ENCODE measurements at places on chromosomes 6 and 20. TPM values are rescaled to one million over a fixed set of nuclear protein-coding genes. Genes with fewer than 3 reads are reported as not detected.

GRCh38 chr6:158591134-158591809 is 31.4 kb downstream of the TMEM181 start:
- H3K36me3 ChIP-seq: peaks cover 46% of the 10 kb centered on the region
- no peak overlapping the region for H3K27ac ChIP-seq
- H3K4me1 ChIP-seq: no peaks in the 10 kb centered on the region

GRCh38 chr6:135251498-135252441 is 70.7 kb downstream of the MYB start:
- no peaks in the 10 kb centered on the region for H3K36me3 ChIP-seq
- peaks cover 14% of the 10 kb centered on the region for H3K4me1 ChIP-seq
- no peak for DNase-seq
- no peak overlapping the region for H3K4me3 ChIP-seq
- H3K27me3 ChIP-seq: no peaks in the 10 kb centered on the region
- no peak overlapping the region for H3K27ac ChIP-seq

DNA sequence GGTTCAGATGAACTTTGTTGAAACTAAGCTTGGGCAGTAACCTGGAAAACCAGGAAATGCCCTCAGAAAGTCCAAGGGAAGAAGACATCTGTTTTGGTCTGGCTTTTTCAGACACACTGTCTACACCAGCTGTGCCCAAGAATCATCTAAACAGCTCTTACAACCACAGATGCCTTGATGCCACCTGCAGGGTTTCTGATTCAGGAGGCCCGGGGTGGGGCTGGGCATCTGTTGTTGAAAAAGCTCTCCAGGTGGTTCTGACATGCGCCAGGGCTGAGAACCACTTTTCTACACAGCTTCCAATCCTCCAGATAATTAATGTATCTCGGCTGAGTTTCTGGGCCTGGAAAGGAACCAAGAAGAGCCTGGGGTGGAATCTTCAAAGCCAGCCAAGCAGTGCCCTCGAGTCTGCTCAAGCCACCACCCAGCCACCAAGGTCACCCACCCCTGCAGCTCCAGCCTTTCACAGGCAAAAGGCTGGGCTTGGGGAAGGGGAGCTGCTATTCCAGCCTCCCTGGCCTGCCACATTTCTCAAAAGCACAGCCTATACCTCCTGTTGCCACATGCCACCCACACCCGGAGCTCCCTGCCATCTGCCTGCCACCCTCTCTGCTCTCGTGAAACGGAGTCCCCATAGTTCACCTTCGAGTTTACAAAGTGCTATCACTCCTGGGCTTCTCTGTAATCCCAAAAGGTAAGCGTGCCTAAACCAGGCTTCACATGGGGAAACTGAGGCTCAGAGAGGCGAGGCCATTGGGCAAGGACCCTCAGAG is 9.4 kb downstream of the MDGA1 start:
- peaks cover 6% of the 10 kb centered on the region for H3K27me3 ChIP-seq
- peaks cover 5% of the 10 kb centered on the region for H3K4me1 ChIP-seq

- no peaks in the 10 kb centered on the region for H3K27me3 ChIP-seq
- H3K4me3 ChIP-seq: no peak overlapping the region
- no peaks in the 10 kb centered on the region for H3K36me3 ChIP-seq
- no peak overlapping the region for H3K27ac ChIP-seq
Observed at GRCh38 chr6:126805861-126806260, 312.6 kb upstream of the RSPO3 start.

GRCh38 chr6:28251661-28252008 is 434 bp downstream of the ZKSCAN4 start:
- H3K4me3 ChIP-seq: peak overlapping the region; percentile 94
- H3K36me3 ChIP-seq: peaks cover 11% of the 10 kb centered on the region
- no peak for DNase-seq
- H3K27ac ChIP-seq: no peak overlapping the region

GRCh38 chr6:31681135-31681671 is 336 bp upstream of the LY6G5C start:
- no peaks in the 10 kb centered on the region for H3K27me3 ChIP-seq
- H3K27ac ChIP-seq: no peak overlapping the region
- peaks cover 19% of the 10 kb centered on the region for H3K4me1 ChIP-seq

- H3K36me3 ChIP-seq: no peaks in the 10 kb centered on the region
- no peaks in the 10 kb centered on the region for H3K4me1 ChIP-seq
- no peak for DNase-seq
- H3K27ac ChIP-seq: no peak overlapping the region
- peaks cover 73% of the 10 kb centered on the region for H3K27me3 ChIP-seq
- H3K4me3 ChIP-seq: no peak overlapping the region
Observed at GRCh38 chr6:10395704-10396546, 18.9 kb downstream of the TFAP2A start.

GRCh38 chr20:24095756-24096155 is 107.2 kb upstream of the GGTLC1 start:
- peaks cover 3% of the 10 kb centered on the region for H3K27me3 ChIP-seq
- no peaks in the 10 kb centered on the region for H3K36me3 ChIP-seq
- no peaks in the 10 kb centered on the region for H3K4me1 ChIP-seq
- no peak overlapping the region for H3K27ac ChIP-seq
- no peak for DNase-seq

- no peaks in the 10 kb centered on the region for H3K4me1 ChIP-seq
- H3K27me3 ChIP-seq: no peaks in the 10 kb centered on the region
- H3K27ac ChIP-seq: no peak overlapping the region
- no peak overlapping the region for H3K4me3 ChIP-seq
Observed at GRCh38 chr20:16299897-16300296, 273.4 kb downstream of the KIF16B start.

GRCh38 chr6:108453601-108454185 is 107.0 kb upstream of the FOXO3 start:
- no peaks in the 10 kb centered on the region for H3K27me3 ChIP-seq
- no peak overlapping the region for H3K27ac ChIP-seq
- peak; percentile 35 for DNase-seq
- peaks cover 8% of the 10 kb centered on the region for H3K4me1 ChIP-seq
- H3K36me3 ChIP-seq: no peaks in the 10 kb centered on the region
- no peak overlapping the region for H3K4me3 ChIP-seq

DNA sequence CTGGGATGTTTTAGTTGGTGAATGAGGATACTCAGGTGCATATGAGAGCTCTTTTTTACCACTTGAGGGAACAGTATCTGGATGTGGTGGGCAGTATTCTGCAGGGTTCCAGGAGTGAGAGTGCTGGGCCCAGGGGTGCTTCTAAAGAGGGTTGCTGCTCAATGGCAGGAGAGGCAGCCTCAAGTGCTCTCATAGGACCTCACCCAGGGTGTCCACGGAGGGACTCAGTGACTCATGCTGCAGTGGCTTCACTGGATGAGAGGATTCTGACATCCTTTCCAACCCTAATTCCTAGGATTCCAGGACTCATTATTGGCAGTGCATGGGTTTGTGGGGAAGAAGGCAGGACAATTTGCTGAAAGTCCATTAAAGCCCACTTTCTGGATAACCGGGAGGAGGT is 176.6 kb upstream of the FERMT1 start:
- DNase-seq: no peak
- H3K27ac ChIP-seq: no peak overlapping the region
- no peak overlapping the region for H3K4me3 ChIP-seq
- H3K36me3 ChIP-seq: no peaks in the 10 kb centered on the region
- no peaks in the 10 kb centered on the region for H3K27me3 ChIP-seq

DNA sequence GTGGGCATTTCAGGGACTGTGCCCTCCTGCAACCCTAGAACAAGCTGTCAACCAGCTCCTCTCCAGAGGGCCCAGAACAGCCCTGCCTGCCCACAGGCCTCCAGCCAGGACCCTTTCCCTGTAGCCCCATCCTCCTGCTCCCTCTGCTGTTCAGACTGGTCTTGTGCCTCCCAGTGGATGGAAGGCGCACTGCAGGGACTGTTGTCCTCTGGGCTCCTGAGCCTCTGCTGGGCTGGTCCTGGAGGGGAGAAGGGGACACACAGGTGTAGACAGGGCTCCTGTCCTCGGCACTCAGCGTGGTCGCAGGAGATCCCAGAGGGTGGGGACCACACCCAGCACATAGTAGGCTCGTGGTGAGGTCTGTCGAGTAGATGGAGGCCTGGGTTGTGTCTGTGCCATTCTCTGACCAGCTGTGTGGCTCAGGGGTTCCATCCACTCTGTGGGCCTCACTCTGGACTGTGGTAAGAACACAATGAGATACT is 11.5 kb downstream of the ITPR3 start:
- peak overlapping the region; percentile 55 for H3K4me3 ChIP-seq
- H3K36me3 ChIP-seq: no peaks in the 10 kb centered on the region
- no peaks in the 10 kb centered on the region for H3K27me3 ChIP-seq
- peaks cover 39% of the 10 kb centered on the region for H3K4me1 ChIP-seq
- peak; percentile 66 for DNase-seq

DNA sequence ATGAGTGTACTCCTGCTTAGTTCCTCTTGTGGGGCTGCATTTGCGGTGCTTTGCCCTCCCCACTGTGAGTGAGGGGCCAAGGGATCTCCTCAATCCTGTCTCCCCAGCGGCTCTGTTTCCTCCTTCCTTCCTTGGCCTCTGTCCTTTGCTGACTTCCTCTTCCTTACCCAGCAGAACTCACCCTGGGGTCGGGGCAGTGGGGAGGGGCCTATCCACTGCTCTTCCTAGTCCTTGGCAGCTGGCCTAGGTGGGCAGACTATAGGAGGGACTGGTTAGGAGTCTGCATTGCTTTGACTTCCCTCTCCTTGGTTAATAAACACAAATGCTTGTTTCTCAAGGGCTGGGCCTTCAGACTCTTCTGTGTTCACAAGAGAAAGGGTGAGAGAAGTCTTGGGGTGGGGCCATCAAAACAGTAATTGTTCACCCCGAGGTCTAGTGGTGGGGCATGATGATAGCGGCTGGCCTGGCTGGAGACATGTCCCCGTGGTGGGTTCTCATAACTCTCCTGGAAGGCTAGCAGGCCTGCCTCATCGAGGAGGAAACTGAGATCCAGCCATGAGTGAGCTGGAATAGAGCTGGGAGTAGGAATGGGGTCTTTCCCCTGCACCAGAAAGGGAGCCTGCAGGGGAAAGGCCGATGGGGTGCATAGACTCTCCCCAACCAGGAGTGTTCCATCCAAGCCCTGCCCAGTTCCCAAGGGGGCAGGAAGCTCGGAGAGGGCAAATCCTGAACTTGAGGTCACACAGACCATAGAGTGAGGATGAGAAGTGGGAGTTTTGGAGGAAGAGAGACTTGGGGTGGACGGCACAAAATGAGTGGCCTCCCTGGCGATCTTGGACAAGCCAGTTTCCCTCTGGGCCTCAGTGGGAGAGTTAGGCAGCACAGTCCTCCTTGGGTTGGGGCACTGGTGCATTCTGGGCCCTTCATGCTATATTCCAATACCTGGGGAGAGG is 12.7 kb downstream of the FAM110A start:
- no peak overlapping the region for H3K4me3 ChIP-seq
- peak overlapping the region; percentile 80 for H3K27ac ChIP-seq
- H3K36me3 ChIP-seq: no peaks in the 10 kb centered on the region
- H3K4me1 ChIP-seq: peaks cover 57% of the 10 kb centered on the region
- H3K27me3 ChIP-seq: peaks cover 10% of the 10 kb centered on the region

- H3K36me3 ChIP-seq: no peaks in the 10 kb centered on the region
- no peak overlapping the region for H3K27ac ChIP-seq
- no peaks in the 10 kb centered on the region for H3K27me3 ChIP-seq
- H3K4me1 ChIP-seq: no peaks in the 10 kb centered on the region
- peak; percentile 72 for DNase-seq
Observed at GRCh38 chr20:33653218-33653899, 8.8 kb upstream of the C20orf144 start.

GRCh38 chr20:49965781-49966305 is 16.9 kb upstream of the SNAI1 start:
- no peaks in the 10 kb centered on the region for H3K27me3 ChIP-seq
- no peak overlapping the region for H3K4me3 ChIP-seq
- H3K4me1 ChIP-seq: no peaks in the 10 kb centered on the region
- peaks cover 2% of the 10 kb centered on the region for H3K36me3 ChIP-seq
- DNase-seq: no peak

GRCh38 chr20:2108987-2109386 is 7.4 kb downstream of the STK35 start:
- no peak for DNase-seq
- peaks cover 17% of the 10 kb centered on the region for H3K36me3 ChIP-seq
- H3K4me3 ChIP-seq: no peak overlapping the region
- H3K27me3 ChIP-seq: no peaks in the 10 kb centered on the region
- H3K4me1 ChIP-seq: peaks cover 62% of the 10 kb centered on the region

GRCh38 chr6:42551217-42551616 is 12.6 kb upstream of the UBR2 start:
- no peak overlapping the region for H3K4me3 ChIP-seq
- H3K4me1 ChIP-seq: peaks cover 18% of the 10 kb centered on the region

DNA sequence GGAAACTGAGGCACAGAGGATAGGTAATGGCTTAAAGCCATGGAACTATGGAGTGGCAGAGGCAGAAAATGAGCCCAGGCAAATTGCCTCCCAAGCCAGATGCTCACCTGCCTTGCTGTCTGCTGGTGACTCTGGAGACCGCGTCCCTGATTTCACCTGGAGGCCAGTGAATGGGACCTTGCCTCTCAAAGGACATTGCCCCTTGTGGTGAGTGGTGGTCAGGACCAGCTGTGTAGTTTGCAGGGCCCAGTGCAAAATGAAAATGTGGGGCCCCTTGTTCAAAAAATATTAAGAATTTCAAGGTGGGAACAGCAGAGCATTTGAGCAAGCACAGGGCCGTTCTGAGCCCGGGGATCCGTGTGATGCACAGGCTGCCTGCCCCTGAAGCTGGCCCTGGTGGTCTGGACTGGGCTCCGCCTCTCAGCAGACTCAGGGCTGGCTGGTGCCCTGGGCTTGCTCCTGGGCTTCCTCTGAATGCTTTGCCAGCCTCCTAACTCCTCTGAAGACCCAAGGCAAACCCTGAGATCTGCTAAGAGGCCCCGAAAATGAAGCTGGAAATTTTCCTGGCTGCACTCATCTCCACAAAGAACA is 19.8 kb upstream of the KCNG1 start:
- peaks cover 3% of the 10 kb centered on the region for H3K4me1 ChIP-seq

DNA sequence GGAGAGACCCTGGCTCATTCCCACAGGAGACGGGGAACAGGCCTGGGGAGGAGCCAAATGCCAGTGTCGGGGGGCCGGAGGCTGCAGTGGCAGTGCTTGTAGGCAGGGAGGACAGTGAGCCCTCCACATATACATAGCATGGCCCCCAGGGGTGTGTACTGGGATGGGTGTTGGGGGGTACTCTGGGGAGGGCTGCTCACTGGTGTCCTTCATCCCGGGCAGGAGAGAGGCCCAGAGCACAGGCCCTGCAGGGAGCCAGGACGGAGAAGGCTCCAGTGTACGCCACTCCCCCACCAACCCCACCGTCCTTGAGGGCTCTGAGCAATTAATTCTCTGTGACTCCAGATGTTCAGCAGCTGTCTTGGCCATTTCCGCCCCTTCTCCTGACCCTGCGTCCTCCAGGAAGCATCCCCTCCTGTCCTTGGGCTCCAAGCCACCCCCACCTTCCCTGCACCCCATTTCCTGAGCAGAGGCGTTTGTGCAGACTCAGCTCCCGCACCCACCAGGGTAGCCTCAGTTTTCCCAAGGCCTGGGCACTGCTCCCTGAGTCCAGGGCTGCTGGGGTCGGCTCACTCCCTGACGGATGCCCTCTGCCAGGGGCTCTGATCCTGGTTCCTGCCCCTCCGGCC is 3.4 kb upstream of the ABHD16B start:
- H3K27me3 ChIP-seq: no peaks in the 10 kb centered on the region
- H3K4me3 ChIP-seq: no peak overlapping the region
- H3K27ac ChIP-seq: no peak overlapping the region
- no peaks in the 10 kb centered on the region for H3K36me3 ChIP-seq
- H3K4me1 ChIP-seq: peaks cover 26% of the 10 kb centered on the region

The AK9 gene
- 26.5 TPM for total RNA-seq

The CLIC1 gene
- total RNA-seq: 216 TPM

The C6orf15 gene
- total RNA-seq: not detected

The SPTLC3 gene
- total RNA-seq: not detected

The ADGRF5 gene
- total RNA-seq: not detected

The MEP1A gene
- not detected for total RNA-seq

The TRIM26 gene
- 73.2 TPM for total RNA-seq

The SCAF8 gene
- total RNA-seq: 77.9 TPM

The LRFN2 gene
- not detected for total RNA-seq

The SLC26A8 gene
- total RNA-seq: not detected

Measured in B cell (primary cell).